ENCODE measurements at places on chromosomes 3 and 15. TPM values are rescaled to one million over a fixed set of nuclear protein-coding genes. Genes with fewer than 3 reads are reported as not detected.

DNA sequence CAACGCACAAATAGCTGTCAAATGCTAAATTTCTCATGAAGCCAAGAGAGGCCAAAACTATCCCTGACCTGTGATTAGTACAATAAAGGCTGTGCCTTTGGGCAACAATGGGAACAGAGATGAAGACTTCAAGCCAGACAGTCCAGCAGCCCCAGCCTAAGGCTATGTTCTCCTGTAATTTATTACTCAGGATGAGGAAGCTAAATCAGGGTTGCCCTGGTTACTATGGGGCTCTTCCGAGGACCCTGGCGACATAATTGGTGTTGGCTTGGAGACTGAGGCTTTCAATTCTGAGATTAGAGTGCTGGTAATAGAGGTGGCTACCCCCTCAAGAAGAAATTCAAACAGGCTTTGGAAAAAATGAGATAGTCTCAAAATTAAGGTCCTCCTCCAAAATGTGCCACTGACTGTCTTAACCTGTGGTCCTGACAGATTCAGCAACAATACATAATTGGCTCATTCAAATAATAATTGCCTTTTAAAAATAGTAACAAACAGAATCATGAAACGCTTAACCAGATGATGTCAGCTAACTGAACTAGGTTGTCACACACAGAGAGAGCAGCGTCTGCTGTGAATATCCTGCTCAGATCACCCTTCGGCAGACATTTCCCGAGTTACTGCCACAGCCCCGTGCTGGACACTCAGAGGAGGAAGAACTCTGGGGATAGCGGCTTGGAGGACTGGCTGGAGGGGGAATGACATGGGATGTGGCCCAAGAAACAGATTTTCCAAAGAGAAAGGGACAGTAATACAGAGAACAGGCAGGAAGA, 43.0 kb downstream of the NSMCE3 start:
- DNase-seq = no peak

DNA sequence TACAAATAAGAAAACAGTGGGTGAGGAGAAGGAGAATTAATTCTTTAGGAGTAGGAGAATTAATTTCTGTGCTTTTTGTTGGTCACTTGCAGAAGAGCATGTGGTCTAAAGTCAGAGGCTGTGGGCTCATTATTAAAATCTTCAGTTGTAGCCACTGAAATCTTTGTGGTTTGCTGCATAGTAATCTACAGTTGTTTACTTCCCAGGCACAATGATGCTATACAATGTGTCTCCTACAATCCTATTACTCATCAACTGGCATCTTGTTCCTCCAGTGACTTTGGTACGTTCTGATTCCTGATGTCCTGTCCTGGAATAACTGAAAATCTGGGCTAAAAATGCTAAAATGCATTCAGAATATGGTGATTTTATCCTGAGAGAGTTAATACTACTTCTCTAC, 21.0 kb downstream of the IFT122 start:
- DNase-seq = no peak

DNA sequence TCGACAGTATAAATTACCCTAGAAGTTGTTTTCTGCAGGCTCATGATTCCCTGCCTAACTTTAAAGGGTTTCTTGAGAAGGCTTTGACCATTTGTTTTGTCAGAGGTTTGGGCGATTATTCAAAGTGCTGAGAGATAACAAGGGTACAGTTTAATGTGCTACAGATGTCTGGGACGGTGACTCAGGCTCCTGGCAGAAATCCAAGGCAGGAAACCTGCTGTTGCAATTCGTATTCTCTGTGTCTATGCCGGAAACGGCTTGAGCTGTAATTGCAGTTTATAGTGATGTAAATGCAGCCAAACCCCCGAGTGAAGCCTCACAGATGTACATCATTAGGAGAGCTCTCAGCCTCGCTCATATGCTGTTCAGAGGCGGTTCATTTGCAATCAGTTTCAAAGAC, 65.6 kb downstream of the SYNPR start:
- peak; percentile 71 for DNase-seq

DNA sequence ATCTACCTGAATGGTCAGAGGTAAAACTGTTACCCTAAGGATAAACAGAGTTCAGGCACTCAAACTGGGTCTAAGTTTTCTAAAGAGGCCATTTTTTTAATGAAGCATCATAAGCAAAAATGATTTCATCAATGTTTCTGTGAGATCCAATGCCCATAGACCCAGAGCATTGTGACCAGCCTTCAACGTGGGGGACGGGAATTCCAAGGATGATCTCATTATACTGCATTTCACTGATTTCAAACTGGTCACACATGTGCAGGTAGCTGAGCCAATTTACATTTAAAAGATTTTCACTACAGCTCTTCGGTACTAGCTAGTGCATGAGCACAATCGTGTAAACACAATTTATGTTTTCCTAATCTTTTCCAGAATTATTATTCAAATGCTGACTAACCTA, 472.9 kb downstream of the DIPK2A start:
- no peak for DNase-seq

GRCh38 chr15:79329171-79329611, 18.3 kb downstream of the TMED3 start:
- DNase-seq = no peak

DNA sequence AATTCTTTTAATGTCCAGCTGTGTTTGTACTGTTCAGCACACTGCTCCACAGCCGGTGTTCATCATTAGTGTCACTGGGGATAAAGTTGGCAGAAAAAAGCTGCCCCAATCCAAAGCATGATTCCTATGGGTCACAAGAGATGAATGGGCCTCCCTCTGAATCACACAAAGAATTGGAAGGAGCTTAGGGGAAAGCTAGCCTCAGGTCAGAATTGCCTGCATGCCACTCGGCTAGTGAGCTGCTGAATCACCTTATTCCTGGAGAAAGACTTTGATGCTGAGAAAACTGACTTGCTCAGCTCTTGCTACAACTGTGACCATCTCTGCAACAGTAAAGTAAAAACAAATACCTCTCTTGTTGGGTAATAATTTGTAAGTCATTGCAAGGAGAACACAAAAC, 3.5 kb downstream of the CCK start:
- no peak for DNase-seq

GRCh38 chr15:41655716-41656115, 4.5 kb upstream of the MGA start:
- no peak for DNase-seq

DNA sequence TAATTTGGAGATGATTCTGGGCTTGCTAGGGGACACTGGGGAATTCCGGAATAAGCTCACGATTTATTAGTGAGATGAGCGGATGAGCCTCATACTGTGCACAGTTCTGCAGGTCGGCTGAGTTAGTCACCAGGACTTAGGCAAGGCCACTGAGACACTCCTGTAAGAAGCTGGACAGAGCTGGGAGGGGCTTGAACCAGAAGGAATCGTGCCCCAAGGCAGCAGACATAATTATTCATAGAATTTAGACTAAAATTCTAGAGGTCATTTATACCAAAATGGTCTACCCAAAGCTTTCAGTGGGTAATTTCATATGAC, 121.4 kb downstream of the VGLL4 start:
- no peak for DNase-seq

- DNase-seq = no peak
Observed at GRCh38 chr3:31129241-31129640, 234.8 kb upstream of the GADL1 start.

DNA sequence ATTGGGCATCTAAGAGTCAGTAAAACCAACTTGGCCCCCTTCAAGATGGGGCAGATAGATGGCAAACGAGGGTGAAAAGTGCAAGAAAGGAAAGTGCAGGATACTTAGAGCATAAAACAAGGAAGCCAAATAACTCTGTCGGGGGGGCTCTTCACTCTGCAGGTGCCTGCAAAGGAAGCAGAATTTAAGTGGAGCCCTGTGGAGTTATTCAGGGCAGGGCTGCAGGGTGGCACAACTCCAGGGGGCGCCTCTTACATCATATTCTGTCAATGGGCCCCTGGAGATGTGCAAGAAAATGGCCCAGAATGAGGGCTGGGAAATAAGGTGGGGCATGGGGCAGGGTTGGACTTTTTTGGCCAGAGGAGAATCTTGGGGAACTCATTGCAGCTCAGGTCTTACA, 69.7 kb downstream of the CD47 start:
- DNase-seq = no peak

- DNase-seq = no peak
Observed at GRCh38 chr3:175728566-175728965, 869.4 kb downstream of the NAALADL2 start.

GRCh38 chr3:52238193-52238760, 681 bp downstream of the TWF2 start:
- no peak for DNase-seq

DNA sequence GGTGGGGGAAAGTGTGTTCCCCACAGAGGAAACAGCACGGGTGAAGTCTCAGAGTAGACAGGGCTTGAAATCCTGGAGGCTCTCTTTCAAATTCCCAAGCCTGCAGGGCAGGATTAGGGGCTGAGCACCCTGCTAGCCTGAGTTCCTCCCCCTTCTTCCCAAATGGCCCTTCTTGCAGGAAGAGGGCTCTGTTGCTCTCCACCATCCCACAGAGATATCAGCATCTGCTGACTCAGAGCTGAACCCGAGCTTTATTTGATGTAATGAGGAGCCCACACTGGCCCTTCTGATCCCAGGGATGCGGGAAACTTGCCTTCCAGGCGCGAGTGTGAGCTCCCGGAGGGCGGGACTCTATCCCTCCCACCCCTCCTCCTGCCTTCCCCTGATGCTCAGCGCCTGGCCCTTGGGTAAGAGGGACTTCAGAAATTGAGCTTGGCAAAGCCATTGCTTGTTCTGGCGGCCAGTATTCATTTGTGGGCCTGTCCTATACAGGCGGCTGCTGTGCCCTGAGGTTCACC, 1.4 kb upstream of the STRA6 start:
- peak; percentile 57 for DNase-seq

GRCh38 chr15:100111125-100112060, 230.4 kb downstream of the ADAMTS17 start:
- DNase-seq = peak; percentile 75

GRCh38 chr15:73298522-73299245, 70.1 kb downstream of the HCN4 start:
- no peak for DNase-seq

- DNase-seq = no peak
Observed at GRCh38 chr3:177145954-177146353, 51.3 kb downstream of the TBL1XR1 start.

DNA sequence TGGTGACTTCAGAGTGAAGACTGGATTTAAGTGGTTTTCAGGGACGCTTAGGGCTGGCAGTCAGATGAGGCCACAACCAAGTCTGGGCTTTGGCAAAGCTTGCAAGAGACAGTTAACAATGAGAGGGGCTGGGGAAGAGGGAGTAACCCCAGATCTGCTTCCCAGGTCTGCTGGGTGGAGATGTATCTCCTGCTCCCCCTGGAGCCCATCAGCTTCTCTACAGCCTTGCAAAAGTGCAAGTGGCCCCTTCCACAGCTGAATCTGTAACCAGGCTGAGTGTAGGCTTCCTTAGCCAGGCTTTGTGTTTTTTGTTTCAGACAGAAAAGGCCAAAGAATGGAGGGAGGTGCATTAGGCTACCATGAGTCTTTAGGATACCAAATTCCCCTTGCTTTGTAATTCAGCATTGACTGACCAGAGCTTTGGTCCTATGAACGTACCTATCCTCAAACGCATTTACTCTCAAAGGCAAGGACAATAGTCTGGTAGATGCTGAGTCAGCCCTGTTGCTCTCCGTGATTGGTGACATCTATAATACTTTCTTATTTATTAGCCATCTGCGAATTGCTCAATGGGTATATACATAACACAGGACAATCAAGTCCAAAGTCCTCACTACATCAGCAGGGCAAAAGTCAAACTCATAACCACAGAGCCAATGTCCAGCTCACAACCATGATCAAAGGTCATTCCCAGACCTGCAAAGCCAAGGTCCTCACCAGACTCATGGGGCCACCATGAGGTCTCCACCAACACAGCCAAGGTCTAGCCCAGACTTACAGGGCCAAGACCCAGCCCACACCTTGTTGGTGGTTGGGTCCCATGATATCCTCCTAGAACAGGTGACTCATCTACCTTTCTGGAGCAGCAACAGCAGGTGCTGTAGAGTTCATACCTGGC, 17.1 kb downstream of the CCDC13 start:
- no peak for DNase-seq

DNA sequence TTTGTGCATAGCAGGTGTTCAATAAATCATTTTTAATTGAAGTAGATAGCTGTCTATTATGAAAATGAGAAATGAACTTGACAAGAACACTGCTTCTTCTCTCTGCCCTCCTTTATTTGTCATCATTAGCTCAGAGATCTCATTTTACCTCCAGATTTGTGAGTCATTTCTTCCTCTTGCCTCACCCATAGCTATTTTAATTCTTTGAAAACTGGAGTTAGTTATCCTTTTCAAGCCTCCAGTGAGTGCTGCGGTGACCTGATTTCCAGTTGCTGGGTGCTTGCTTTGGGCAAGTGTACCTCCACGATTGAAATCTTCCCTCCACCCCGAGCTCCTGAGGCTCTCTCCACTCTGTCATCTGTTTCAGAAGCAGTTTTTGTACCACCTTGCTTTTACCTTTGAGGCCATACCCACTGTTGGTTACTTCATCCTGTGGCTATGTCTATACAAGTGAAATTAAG, 114.6 kb downstream of the NFKBIZ start:
- no peak for DNase-seq

- DNase-seq = no peak
Observed at GRCh38 chr3:98980915-98981596, 79.6 kb upstream of the DCBLD2 start.

DNA sequence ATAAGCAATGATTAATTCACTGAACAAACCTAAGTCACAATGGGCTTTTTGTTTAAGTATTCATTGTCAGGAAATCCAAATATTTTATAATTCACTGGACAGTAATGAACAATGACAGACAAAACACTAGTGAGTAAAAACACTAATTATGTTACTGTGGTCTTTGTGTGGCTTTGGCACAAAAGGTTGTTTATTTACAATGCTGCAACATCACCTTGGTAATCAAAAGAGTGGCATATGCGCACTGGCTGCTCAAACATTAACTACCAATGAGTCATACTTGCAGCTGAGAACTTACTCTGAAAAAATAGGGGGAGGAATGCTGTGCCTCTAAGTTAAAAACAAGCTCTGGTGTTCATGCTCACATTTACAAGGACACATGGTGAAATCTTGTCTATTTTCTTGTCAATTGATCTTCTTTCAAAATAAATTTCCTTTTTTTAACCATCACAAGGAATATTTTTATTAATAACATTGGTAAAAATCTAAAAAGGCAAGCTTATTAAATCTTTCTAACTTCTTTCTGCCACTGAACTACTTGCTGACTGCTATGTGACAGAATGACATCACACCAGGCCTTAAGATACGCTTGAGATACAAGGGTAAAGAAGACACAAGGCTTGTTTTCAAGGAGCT, 85.2 kb upstream of the PPIB start:
- DNase-seq = no peak

GRCh38 chr15:100860829-100861510, 18.7 kb upstream of the ALDH1A3 start:
- no peak for DNase-seq

DNA sequence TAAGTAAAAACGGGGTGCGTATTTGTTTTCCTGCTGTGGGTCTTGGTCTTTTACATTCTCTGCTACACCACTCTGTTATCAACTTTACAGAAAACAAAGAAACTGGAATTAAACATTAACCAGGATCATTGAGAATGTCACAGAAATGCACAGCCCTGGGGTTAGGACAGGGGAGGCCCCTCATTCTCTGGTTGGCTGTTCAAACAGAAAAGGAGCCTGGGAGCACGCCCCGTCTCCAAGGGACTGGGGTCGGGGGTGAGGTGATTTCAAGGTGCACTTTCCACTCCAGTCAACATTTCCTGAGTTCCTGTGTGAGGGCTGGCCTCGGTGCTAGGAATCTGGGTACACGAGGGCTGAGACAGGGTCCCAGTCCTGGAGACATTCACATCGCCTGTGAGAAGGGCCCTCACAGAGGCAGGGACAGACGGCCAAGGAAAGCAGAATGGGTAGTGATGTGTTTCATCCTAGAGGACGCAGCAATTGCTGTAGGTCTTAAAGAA, 30.3 kb downstream of the CPN2 start:
- DNase-seq = no peak

The ZNF774 gene
- total RNA-seq = 2.2 TPM

The P2RY14 gene
- total RNA-seq = 3.6 TPM

The SRPRB gene
- 26.4 TPM for total RNA-seq
